CD4-positive, alpha-beta T cell (primary cell): ENCODE measurements at places on chromosomes 16 and 17. TPM values are rescaled to one million over a fixed set of nuclear protein-coding genes. Genes with fewer than 3 reads are reported as not detected.

The PYY gene
- total RNA-seq = not detected

The CLEC19A gene
- not detected for total RNA-seq

The HSF5 gene
- 1.6 TPM for total RNA-seq

The DBNDD1 gene
- total RNA-seq = 2.6 TPM

The TERB1 gene
- 0.22 TPM for total RNA-seq

The AHSP gene
- total RNA-seq = not detected

The CMTM1 gene
- 1.1 TPM for total RNA-seq
